ENCODE measurements at places on chromosomes 2 and 18.

DNA sequence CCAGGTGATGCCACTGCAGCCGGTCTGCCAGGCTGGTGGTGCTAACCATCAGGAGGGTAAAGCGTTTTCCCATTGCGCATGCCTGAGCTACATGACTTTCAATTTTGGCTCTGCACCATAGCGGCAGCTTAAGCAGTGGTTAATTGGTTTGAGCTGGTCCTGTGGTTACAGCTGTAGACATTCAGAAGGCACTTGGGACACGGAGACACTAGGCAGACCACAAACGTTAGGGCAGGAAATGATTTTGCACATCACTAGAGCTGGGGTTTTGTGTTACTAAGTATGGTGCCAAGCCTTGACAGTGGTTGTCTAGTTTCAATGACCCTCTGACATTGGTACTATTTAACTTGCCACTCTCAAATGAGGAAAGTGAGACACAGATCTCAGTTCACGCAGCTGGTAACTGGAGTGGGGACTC, 28.9 kb upstream of the CNOT11 start:
- peak; percentile 56 for DNase-seq

DNA sequence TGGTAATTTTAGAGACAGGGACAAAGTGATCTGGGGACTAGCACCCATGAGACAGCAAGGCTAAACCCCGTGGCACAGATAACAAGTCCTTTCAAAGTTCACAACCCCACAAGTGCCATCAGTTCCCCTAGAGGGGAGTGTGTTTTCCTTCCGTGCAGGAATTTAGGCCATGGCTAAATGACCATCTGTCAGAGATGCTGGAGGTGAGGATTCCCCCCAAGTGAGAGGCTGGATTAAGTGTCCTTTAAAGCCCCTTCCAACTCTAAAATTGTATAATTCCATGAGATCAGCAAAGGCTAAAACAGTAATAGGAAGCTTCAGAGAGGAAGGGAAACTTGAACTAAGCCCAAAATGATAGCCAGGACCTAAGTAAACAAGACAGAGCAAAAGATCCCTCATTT, 8.7 kb downstream of the FEZ2 start:
- no peak for DNase-seq

DNA sequence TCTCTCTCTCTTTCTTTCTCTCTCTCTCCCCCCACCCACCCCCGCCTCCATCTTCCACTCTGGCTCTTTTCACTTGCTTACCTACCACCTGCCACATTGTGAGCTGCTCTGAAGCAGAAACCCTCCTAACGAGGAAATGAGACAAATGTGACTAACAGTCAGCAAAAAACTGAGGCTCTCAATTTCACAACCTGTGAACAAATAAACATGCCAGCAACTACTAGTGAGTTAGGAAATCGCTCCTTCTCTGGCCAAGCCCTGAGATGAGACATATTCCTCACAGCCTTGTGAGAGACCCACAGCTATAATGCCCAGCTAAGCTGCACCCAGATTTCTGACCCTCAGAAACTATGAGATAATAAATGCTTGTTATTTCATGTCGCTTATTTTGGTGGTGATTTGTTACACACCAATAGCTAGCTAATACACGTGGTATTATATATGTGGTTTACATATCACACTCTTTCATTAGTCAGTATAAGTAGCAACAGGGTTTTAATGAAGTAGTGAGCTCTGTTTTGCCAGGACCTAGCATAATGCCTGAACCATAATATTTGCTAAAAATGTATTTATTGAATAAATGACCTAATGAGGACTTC, 8.4 kb upstream of the ZNF521 start:
- DNase-seq: no peak

GRCh38 chr2:119416299-119416923, 15.2 kb upstream of the TMEM37 start:
- no peak for DNase-seq

- DNase-seq: peak; percentile 51
These were observed 161.1 kb downstream of the CCBE1 start for GRCh38 chr18:59536166-59536565.
